ENCODE measurements at places on chromosomes 16 and 17. TPM values are rescaled to one million over a fixed set of nuclear protein-coding genes. Genes with fewer than 3 reads are reported as not detected.

- no peak for DNase-seq
These were observed 50.2 kb downstream of the SMG6 start for GRCh38 chr17:2253362-2253761.

GRCh38 chr17:1228781-1229348 lies 41.4 kb upstream of the BHLHA9 start:
- DNase-seq = no peak

DNA sequence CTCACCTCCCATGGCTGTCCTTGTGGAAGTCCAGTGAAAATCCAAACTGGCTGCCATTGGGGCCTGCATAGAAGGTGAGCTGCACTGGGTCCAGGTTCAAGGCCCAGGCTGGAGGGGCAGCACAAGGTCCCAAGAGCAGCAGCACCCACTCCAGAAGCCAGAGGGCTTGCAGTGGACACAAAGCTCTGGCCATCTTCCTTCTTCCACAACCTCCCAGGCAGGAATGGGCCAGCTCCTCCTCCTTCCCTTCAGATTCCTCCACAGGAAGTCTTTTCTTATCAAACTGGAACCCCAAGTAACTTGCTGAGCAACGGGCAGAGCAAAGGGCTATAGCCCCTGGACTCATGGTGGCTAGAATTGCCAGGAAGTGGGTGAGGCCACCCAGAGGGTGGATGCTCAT lies at the start of gene ITGA2B:
TSS of gene ITGA2B (minus strand) at position 369 of the 400 bp plus-strand sequence. CDS start at position 193, 176 bp downstream.
- no peak for DNase-seq

- no peak for DNase-seq
These were observed 1509.2 kb downstream of the CDH11 start for GRCh38 chr16:63612462-63613227.

- no peak for DNase-seq
These were observed 20.3 kb downstream of the METRNL start for GRCh38 chr17:83099570-83100181.

- no peak for DNase-seq
These were observed 9.5 kb downstream of the METRNL start for GRCh38 chr17:83088909-83089308.

GRCh38 chr16:80447241-80447640 lies 93.6 kb upstream of the DYNLRB2 start:
- DNase-seq = no peak

GRCh38 chr17:66444031-66444430 lies 141.6 kb downstream of the PRKCA start:
- DNase-seq = no peak

DNA sequence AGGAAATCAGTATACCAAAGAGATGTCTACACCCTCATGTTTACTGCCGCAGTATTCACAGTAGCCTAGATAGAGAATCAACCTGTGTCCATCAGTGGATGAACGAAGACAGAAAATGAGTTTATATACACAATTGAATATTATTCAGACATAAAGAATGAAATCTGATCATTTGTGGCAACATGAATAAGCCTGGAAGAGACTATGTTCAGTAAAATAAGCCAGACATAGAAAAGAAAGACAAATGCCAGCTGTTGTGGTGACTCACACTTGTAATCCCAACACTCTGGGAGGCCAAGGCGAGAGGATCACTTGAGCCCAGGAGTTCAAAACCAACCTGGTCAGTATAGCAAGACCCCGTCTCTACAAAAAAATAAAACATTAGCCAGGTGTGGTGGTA lies 16.1 kb downstream of the NUDT16L1 start:
- DNase-seq = no peak

DNA sequence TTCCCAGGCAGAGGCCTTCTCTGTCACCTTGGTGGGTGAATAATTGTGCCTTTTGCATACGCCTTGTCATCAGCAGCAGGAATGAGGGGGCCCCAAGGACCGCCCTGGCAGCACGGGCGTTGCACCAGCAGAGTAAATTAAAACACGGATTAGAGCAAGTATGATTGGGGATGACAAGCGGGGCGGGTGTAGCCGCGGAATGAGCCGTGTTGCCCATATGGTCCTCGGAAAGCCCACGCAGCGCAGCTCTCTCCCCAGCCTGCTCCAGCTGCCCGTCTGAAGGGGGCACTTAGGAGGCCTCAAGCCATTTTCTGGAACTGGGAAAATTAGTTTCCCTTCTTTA lies 299.4 kb upstream of the IRX3 start:
- DNase-seq = no peak

DNA sequence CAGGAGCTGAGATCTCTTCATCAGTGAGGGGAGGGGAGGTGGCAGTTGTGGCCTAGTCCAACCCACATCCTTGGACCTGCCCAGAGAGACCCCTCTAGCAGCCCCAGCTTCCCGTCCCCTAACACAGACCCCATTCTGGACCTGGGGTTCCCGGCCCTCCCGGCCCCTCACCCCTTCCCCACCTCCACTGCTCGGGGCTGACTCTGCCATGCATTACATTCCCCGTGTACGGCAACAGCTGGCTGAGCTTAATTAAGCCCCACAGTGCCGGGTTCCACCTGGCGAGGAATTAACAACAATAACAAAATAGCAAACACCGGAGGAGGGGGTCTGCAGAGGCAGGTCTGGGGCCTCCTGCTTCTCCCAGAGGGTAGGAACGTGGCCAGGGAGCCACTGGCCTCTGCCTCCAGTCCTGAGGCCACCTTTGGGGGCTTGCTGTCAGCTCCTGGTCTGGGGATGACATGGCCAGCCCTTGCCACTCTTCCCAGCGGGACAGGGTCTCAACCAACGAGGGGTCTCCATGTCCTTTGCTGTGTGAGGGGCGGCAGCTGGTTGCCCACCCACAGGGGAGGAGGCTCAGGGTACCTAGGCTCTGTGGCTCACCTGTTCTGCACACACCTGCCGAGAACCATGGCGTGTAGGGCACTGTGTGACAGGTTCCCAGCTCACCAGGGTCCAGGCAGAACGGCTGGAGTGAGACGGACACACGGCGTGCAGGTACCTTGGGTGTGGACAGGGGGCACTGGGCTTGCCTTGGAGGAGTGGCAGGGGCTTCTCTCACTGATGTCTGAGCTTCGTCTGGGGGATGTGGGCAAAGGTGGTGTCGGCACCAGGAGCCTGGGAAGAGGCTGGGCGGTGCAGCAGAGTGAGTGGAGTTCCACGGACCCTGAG lies 46.9 kb upstream of the CBFA2T3 start:
- no peak for DNase-seq

DNA sequence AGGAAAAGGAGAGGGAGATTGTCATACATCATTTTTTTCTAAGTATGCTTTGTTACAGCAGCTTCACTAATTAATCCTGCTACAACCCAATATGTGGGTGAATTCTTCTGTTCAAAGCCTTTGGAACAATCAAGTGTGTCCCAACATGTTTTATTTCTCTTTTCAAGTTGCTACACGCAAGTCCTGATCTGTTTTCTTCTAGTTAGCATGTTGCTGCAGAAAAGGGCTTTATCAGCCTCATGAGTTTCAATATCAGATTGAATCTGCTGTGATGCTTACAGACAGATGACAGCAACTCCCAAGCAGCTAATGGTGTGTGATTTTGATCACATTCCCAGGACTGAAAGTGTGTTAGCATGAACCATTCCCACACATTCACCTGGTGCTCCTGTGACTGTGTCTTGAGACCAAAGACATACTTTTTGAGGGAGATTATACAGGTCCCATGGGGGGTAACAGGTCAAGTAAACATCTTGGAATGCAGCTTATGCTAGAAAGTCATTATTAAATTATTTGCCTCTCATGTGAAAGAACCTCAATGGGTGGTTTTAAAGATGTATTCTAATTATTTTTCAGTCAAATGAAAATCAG lies 96.9 kb upstream of the KCNJ16 start:
- no peak for DNase-seq

DNA sequence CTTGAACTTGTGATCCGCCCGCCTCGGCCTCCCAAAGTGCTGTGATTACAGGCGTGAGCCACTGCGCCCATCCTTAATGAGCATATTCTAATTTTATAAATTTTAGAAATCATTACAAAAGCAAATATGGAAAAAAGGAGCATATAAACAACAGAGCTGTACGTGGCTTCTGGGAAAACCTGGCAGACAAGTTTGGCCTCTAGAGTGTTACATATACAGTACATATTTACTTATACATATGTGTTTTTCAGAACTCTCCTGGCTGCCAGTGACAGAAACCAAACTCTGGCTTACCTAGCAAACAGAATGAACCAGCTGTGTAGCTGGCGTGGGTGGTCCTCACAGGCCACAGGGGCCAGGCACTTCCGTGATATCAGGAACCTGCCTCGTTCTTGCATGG lies 10.1 kb downstream of the DRC3 start:
- DNase-seq = no peak

TMC8 gene
- total RNA-seq = 14.5 TPM

EFNB3 gene
- total RNA-seq = 0.50 TPM

CNGB1 gene
- total RNA-seq = under 0.01 TPM
